ENCODE measurements at places on chromosomes 2 and 18. TPM values are rescaled to one million over a fixed set of nuclear protein-coding genes. Genes with fewer than 3 reads are reported as not detected.

The GNLY gene
- 5.3 TPM for total RNA-seq

The KCNK3 gene
- 13.1 TPM for total RNA-seq

The NAT8 gene
- total RNA-seq: not detected

The UGT1A3 gene
- not detected for total RNA-seq

The STAT4 gene
- 2.5 TPM for total RNA-seq

The NBAS gene
- total RNA-seq: 38.1 TPM

The UGT1A7 gene
- total RNA-seq: not detected

The CAVIN2 gene
- total RNA-seq: 48.8 TPM

The ACADL gene
- total RNA-seq: 9.7 TPM

The SP5 gene
- 0.28 TPM for total RNA-seq

The CYTIP gene
- 6.3 TPM for total RNA-seq

The KYNU gene
- total RNA-seq: 6.9 TPM

The NDC80 gene
- 0.48 TPM for total RNA-seq

The SEMA4F gene
- total RNA-seq: 3.9 TPM

The LIPG gene
- 1.2 TPM for total RNA-seq

The DIPK1C gene
- not detected for total RNA-seq

The ASPRV1 gene
- 1.7 TPM for total RNA-seq

The ST6GAL2 gene
- total RNA-seq: 43.0 TPM

The KCNJ13 gene
- not detected for total RNA-seq

The KCNE4 gene
- 23.0 TPM for total RNA-seq

The PCARE gene
- not detected for total RNA-seq

The ST8SIA5 gene
- 0.14 TPM for total RNA-seq

The ANKRD30BL gene
- not detected for total RNA-seq

The CPLX4 gene
- total RNA-seq: not detected

The FLACC1 gene
- 2.4 TPM for total RNA-seq

The DOCK10 gene
- total RNA-seq: 18.9 TPM

The FBXO48 gene
- total RNA-seq: 1.3 TPM

The SKOR2 gene
- not detected for total RNA-seq

The SLC19A3 gene
- total RNA-seq: 2.4 TPM

The HNRNPLL gene
- total RNA-seq: 55.6 TPM

The FBXO41 gene
- total RNA-seq: 1.4 TPM

The HOXD8 gene
- total RNA-seq: 31.3 TPM

Measured in posterior vena cava (tissue), 2 donors.